ENCODE measurements at places on chromosomes 11 and 22.

- no peak for DNase-seq
Measured at GRCh38 chr11:31492320-31492913, 17.0 kb downstream of the IMMP1L start.

DNA sequence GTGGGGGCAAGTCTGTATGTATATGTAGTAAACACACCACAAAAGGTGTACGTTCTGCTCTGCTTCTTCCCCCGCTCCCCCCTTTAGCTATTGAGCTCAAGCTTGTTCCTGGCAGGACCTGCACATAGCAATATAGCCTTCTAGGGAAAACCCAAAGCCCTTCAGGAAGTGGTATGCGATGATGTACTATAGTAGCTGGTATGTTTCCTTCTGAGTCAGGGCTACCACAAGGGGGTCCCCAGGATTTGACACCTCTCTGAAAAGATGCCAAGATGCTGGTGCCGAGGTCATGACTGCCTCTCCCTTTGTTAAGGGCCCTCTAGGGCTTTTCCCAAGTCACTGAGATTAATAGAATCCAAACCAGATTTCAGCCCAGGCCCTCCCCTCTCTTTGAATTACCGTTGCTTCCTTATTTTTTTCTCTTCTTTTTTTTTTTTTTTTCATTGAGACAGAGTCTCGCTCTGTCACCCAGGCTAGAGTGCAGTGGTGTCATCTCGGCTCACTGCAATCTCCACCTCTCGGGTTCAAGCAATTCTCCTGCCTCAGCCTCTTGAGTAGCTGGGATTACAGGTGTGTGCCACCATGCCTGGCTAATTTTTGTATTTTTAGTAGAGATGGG lies 268.4 kb downstream of the ETS1 start:
- DNase-seq = no peak

GRCh38 chr22:18154821-18155390 lies 4.9 kb downstream of the USP18 start:
- no peak for DNase-seq

DNA sequence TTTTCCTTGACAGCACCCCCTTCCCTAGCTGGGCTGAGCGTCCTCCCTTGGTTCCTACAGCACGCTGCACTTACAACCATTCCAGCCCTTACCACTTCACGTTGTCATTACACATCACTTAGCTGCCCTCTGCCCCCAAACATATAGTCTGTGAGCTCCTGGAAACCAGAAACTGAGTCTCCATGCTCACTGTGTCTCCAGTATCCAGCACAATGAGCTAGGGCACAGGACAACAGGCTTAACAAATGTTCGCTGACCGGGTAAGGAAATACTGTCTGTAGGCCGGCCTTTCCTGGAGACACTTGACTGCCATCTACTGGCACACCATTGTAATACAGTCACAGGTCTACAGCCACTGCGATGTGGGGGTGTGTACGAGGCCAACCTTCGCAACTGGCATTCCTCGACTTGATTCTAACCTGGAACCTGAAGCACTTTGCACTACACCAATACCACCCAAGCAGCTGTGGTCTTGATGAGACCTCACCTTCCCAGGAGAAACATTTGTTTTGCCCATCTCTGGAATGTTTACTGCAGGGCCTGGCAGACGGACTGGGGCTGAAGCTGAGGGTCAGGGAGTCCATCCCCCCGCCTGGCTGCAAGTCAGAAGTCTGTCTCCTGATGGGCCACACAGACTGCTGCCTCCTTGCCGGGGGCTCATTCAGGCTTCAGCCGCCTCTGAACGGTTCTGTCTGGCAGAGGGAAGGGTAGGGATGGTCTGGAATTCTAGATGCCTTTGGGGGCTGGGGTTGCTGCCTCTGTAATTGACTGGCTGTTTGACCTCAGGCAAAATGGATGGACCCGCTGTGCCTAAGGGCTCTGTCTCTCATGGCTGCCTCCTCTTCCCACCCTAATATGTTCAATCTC lies 72.0 kb downstream of the SYN3 start:
- DNase-seq = peak; percentile 62

DNA sequence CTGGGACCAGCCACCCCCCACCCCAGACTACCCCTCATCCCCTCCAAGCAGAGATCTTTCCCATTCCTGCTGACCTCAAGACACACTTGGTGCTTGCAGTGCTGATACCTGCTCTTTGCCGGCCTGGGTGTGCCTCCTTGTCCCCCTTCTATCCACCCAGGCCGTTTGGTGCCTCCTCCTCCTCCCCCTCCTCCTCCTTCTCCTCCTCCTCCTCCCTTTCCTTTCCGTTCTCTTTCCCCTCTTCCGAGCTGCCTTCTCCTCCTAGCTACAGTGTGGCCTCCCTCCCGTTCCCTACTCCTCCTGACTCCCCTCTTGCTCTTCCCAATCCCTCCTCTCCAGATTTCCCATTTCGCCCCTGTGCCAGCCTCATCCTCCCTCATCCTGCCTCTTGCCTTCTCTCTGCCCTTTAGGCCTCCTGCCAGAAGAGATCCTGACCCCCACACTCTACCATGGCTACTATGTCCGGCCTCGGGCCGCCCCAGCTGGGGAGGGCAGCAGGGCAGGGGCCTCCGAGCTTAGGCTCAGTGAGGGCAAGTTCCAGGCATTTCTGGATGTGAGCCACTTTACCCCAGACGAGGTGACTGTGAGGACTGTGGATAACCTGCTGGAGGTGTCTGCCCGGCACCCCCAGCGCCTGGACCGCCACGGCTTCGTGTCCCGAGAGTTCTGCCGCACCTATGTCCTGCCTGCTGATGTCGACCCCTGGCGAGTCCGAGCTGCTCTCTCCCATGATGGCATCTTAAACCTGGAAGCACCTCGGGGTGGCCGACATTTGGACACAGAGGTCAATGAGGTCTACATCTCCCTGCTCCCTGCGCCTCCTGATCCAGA lies 712 bp downstream of the HSPB2 start:
- DNase-seq = no peak

Measured in breast epithelium (tissue), 4 donors.